ENCODE measurements at places on chromosomes 5 and 9.
A peak's percentile ranks its signal among the peaks of the same experiment; 100 is the strongest.

GRCh38 chr9:115138151-115138550 lies 20.2 kb upstream of the TNC start:
- DNase-seq: no peak

GRCh38 chr5:56330167-56330566 lies 97.0 kb upstream of the ANKRD55 start:
- DNase-seq: peak; percentile 38

DNA sequence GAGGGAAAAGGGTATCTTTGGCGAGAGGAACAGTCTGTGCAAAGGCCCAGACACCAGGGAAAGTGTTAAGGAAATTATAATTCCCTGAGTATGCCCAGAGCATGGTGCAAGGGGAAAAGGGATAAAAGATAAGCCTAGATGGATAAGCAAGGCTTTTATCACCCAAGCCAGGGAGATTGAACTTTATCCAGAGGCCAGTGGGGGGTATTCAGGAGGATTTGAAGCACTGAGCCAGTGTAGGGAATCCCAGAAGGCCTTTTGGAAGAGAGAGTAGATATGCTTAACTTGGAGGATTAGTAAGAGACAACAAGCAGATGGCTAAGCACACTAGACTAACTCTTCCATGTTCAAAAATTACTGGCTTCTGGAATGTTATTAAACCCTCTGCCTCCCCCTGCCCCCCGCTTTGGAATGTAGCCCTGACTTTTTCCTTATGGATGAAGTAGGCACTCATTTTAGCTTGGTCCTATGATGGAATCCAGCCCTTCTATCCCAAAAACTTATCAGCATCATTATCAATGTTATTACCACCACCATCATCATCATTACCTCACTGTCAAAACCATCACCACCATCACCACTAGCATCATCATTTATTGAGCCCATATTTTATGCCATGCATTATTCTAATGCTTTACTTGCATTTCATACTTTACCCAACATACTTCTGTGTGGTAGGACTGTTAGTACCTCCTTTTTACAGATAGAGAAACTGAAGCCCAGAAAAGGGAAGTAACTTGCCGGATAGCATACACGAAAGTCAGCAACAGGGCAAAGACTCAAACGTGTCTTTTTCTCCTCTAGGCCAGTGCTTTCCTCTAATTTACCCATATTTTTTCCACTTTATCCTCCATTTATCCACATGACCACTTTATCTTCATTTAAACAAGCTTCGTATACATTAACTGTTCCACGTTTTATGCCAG lies 237.0 kb downstream of the PAPPA start:
- DNase-seq: no peak

GRCh38 chr9:133233681-133234432 lies 24.8 kb upstream of the OBP2B start:
- DNase-seq: no peak

Measured in globus pallidus (tissue), 1 donor.